ENCODE measurements at places on chromosomes 12 and 14.
A peak's percentile ranks its signal among the peaks of the same experiment; 100 is the strongest.

DNA sequence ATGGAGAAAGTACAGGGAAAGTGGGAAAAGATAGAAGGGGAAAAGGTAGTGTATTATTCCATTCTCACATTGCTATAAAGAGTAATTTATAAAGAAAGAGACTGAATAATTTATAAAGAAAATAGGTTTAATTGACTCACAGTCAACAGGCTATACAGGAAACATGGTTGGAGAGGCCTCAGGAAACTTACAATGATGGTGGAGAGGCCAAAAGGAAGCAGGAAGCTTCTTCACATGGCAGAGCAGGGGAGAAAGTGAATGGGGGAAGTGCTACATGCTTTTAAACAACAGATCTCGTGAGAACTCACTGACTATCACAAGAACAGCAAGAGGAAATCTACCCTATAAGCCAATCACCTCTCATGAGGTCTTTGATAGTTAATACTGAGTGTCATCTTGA lies 725.0 kb upstream of the FLRT2 start:
- DNase-seq = no peak

DNA sequence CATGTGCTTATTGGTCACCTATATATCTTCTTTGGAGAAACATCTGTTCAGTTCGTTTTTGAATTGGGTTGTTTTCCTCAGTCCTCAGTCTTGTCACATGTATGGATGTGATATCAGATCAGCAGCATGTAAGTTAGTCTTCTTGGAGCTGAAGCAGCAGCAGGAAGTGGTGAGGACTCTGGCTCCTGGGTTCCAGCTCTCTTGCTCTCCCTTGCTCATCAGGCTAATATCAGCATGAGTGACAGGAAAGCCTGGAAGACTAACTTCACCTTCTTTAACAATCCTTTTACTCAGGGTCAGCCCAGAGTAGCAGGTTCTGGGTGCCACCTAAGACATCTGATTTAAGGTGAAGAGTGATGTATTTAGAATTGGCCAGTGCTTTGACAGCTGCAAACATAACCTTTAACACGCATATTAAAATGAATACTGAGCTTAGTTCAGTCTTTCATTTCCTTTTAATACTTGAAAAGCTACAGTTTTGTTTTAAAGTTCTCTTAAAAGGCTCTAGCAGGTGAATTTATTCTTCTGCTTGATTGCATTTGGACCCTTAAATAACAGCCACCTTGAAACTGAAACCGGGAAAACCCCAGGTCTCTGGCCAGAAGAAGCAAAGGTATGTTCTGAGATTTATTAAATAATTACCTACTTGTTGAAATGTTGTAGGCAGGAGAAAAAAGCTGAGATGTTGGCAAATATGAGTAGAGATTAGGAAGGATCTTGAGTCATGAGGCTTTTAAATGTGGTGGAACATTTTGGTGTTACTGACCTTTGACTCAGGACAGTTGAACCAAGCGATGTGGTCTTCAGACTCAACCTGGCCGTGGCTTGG lies 54.3 kb downstream of the DRAM1 start:
- DNase-seq = no peak

GRCh38 chr14:50943261-50943942 lies 881 bp downstream of the PYGL start:
- DNase-seq = peak; percentile 84

DNA sequence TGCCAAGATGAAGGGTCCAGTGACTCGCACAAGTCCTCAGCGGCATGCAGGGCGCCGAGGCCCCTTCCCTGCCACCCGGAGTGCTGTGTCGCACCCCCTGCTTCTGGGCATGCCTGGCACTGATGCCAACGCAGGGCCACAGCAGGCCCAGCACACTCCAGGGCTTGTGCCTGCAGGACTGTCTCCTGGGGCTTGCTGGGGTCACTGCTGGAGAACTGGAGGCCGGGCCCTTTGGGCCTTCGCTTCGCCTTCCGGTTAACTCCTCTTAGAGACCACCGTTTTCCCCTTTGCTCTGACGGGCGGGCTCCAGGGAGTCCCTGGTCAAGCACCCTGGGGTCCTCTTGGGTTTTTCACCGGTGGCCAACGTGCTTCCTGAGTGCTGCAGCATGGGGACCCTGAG lies 79.6 kb downstream of the WDR20 start:
- no peak for DNase-seq

DNA sequence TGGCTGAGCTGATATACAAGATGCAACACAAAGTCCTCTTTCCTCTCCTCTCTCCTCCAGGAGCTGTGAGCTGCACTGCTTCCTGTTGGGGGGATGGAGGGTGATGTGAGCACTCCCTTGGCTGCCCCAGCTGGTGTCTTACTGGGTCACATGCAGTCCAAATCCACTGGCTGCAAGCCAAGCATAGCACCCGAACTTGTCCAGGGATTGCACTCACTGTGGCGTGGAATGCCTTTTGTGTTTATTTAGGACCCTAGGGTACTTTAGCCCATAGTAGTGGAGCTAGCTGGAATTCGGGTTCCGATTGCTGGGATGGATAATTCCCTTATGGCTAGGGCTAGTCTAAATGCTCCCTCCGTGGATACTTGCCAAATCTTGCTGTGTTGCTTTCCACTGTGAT lies 424.9 kb upstream of the SYT1 start:
- no peak for DNase-seq

- DNase-seq = peak; percentile 49
Measured at GRCh38 chr12:75888874-75889613, 142.5 kb downstream of the PHLDA1 start.

- no peak for DNase-seq
Measured at GRCh38 chr14:63275611-63276010, 43.1 kb downstream of the GPHB5 start.

- no peak for DNase-seq
Measured at GRCh38 chr14:90421001-90421631, 24.3 kb downstream of the CALM1 start.

DNA sequence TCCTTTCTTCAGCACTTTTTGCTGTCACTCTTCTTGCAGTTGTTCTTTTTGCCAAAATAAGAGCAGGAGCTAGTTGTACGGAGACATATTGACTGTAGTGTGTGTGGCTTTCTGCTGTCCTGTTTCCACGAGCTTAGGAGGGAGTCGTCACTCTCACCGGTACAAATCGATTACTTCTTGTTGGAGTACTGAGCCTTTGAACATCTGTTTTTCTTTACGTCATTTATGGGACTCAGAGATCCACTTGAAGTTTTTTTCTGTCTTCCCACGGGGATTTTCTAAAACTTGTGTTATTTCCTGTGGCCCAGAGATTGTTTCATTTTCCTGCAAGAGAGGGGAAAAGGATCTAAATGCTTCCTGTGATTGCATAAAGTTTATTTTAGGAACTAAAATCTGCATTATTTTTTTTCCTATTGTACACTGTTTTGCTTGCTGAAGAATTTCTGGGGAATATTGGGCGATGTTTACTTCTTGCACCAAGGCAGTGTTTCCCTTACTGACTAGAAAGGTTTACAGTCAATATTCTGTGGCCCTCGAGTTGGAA lies 199.8 kb upstream of the ARHGAP5 start:
- DNase-seq = no peak

DNA sequence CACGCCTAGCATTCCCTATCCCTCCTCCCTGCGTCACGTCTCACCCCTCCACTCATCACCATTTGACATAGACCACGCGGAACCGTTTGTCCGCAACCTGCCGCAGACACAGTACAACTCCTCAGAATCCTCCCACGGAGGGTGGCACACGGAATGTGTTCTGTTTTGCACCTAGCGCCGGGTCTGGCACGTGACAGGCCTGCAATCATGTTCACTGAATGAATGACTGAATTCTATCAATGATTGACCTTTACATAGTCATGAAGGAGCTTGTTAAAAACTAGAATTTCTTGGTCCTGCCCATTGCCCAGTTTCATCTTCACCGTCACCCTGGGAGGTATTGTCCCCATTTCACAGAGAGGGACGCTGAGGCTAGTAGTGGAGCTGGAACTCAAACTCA lies 4.7 kb downstream of the SLC6A12 start:
- no peak for DNase-seq

- no peak for DNase-seq
Measured at GRCh38 chr12:76595056-76595455, 35.5 kb upstream of the OSBPL8 start.

GRCh38 chr12:97335115-97335514 lies 127.5 kb upstream of the RMST start:
- no peak for DNase-seq

DNA sequence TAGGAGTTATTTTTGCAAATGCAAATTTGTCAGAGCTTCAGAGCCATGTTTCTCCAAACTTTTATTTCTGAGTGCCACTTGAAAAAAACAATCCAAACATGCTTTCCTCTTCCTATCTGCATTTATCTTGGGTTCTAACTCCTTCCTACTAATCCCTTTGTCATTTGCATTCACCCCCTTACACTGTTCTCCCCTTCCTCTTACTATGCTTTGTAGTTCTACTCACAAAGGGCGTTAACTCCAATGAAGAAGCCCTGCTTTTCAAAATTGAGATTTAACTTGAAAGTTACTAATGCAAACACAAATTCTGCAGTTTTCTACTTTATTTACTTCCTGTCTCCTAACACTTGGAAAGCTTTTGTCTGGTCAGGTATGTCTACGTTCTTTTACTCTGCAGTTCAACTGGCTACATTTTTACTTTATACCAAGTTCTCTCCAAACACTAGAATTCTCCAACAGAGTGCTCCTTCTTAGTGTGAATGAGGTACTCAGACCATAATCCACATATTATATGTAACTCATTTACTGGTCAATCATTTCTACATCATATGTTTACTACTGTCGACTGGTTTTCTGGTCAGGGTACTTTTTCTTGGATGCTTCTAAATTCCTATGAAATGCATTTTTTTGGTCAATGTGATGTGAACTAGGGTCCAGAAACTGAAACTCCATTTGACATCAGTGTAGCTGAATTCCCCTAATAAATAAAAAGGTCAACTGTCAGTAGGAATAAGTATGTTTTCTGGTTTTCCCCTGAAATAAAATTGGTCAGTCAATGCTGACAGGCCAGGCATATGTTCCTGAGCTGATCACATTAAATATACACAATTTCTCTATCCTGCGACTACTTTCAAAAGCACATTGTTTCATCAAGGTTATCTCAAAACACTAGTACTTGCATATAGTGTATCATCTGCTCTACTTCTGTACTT lies 51.2 kb upstream of the OR5AU1 start:
- no peak for DNase-seq

- no peak for DNase-seq
Measured at GRCh38 chr12:27631365-27631764, 64.9 kb upstream of the REP15 start.

GRCh38 chr12:21941506-21942376 lies 515 bp upstream of the ABCC9 start:
- DNase-seq = peak; percentile 70

GRCh38 chr14:101862711-101863110 lies 101.2 kb downstream of the PPP2R5C start:
- DNase-seq = no peak

- no peak for DNase-seq
Measured at GRCh38 chr14:66650491-66650911, 142.6 kb downstream of the GPHN start.

DNA sequence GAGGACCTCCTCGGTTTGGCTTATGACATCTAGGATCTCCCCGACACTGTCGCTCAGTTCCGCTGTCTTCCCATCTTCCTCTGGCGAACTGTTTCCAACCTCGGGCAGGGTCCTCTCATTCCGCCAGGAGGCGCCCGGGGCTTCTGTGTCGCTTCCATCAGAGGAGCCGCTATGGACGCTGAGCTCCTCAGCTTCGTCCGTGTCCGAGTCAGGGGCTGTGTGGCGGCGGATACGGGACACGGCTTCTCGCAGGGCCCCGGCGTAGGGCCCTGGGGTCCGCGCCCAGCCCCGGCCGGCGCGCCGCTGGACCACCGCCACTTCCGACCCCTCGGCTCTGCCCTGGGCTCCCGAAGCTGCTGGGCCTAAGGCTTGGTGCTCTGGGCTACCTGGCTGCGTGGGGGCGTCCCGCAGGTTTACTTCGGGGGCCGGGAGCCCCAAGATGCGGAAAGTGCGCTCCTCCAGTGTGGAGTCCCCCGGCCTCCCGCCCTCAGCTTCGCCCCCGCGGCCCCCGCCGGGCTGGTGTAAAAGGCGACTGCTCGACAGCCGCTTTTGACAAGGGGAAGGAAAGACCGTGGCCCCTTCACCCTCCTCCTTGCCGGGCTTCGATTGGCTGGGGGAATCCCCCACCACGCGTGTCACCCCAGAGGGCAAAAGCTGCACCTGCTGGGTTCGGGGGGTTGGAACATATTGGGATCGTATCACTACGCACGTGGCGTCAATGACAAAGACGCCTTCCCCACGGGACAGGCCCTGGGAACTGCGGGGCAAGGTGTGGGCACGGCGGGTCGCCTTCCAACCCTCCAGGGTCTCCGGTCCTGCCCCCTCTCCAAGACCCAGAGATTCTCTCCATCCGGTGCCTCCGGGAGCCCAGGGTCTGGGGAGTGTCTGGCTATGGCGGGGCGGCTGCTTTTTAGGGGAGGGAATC lies 2.1 kb downstream of the DDN start:
- DNase-seq = peak; percentile 86

DNA sequence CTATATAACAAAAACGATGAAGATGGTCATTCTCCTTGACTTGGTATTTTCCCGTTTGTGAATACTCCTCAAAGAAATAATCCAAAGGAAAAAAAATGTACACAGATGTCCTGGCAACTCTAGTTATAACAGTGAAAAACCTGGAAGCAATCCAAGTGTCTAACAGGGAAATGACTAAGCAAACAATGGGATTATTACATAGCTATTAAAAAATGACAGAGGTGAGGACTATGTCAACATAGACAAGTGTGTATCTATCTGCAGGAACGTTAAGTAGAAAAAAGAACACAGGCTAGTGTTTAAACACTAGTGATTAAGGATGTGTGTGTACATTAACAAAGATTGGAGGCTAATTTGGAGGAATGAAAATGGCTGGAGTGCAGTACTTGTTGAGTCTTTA lies 5.9 kb upstream of the APOLD1 start:
- no peak for DNase-seq

- DNase-seq = no peak
Measured at GRCh38 chr14:100856056-100856950, 30.4 kb downstream of the MEG3 start.

GRCh38 chr12:115752913-115753726 lies 524.4 kb downstream of the MED13L start:
- peak; percentile 77 for DNase-seq

GRCh38 chr12:48873096-48873495 lies 7.4 kb upstream of the RND1 start:
- no peak for DNase-seq

GRCh38 chr12:9364224-9365176 lies 156.3 kb upstream of the PZP start:
- DNase-seq = peak; percentile 88

GRCh38 chr14:21997300-21997699 lies 323.7 kb upstream of the OR4E1 start:
- peak; percentile 90 for DNase-seq
